Stomach (tissue), 19 donors: ENCODE measurements at places on chromosomes 7 and 10. TPM values are rescaled to one million over a fixed set of nuclear protein-coding genes. Genes with fewer than 3 reads are reported as not detected.

GFRA1 gene
- total RNA-seq, result 5.3 TPM

GPR158 gene
- not detected for total RNA-seq

TLX1 gene
- not detected for total RNA-seq

KNDC1 gene
- 1.7 TPM for total RNA-seq

RTKN2 gene
- 2.9 TPM for total RNA-seq

TMEM72 gene
- total RNA-seq, result 1.3 TPM

CFAP43 gene
- 1.2 TPM for total RNA-seq

AP1S1 gene
- 20.1 TPM for total RNA-seq

POLR3A gene
- 25.8 TPM for total RNA-seq

WIPF3 gene
- 1.2 TPM for total RNA-seq

MYOF gene
- 72.7 TPM for total RNA-seq

CYP2C19 gene
- total RNA-seq, result 43.2 TPM

RHEB gene
- 66.5 TPM for total RNA-seq

WEE2 gene
- not detected for total RNA-seq

PRPS1L1 gene
- total RNA-seq, result not detected

INSYN2A gene
- not detected for total RNA-seq

GNAT3 gene
- not detected for total RNA-seq

SORCS1 gene
- total RNA-seq, result 10.1 TPM

GPR15LG gene
- not detected for total RNA-seq

SPDYE8 gene
- total RNA-seq, result 0.18 TPM

TMEM26 gene
- not detected for total RNA-seq

FFAR4 gene
- not detected for total RNA-seq

NKX2-3 gene
- total RNA-seq, result 1.0 TPM

PHYH gene
- 0.58 TPM for total RNA-seq

COL1A2 gene
- total RNA-seq, result 234 TPM

GOLGA7B gene
- 1.8 TPM for total RNA-seq

STYXL1 gene
- total RNA-seq, result 12.3 TPM

HOXA9 gene
- not detected for total RNA-seq
